ENCODE measurements at places on chromosomes 16 and 17.

GRCh38 chr17:36697903-36698530 lies 96.6 kb downstream of the MRM1 start:
- DNase-seq: no peak

- no peak for DNase-seq
These were observed 5.7 kb upstream of the BAHCC1 start for GRCh38 chr17:81389585-81389984.

DNA sequence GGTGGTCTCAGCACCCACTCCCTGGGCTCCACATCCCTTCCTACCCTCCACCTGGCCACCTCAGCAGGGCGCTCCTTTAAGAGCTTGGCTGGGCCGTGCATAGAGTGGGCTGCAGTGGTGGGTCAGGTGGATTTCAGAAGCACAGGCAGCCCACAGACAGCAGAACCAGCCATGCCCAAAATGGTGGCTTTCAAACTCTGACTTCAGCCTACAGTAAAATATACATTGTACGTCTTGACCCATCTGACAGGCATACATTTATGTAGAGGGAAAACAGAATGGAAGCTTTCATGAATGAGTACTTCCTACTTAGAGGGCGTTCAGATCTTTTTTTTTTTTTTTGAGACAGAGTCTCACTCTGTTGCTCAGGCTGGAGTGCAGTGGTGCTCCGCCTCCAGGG lies 26.0 kb upstream of the LASP1NB start:
- DNase-seq: no peak

DNA sequence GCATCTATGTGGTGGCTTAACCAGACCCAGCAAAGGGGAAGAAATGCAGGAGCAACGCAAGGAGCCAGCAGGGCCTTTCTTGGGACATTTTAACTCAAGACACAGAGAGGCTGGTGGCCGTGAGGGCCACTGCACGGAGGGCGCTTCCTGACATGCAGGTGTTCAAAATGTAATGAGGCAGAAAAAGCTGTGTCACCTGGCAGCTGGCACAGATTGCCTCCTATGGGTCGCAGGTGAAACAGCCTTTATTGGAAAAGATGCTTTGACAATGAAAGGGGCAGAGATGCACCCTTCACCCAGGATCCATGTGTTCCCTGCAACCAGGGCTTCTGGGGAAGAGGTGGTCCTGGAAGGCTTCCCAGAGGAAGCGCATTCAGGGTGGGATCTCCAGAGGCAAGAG lies 219.3 kb downstream of the XYLT1 start:
- DNase-seq: no peak

GRCh38 chr16:53999841-54000240 lies 286.7 kb downstream of the IRX3 start:
- DNase-seq: no peak

GRCh38 chr17:79577485-79578187 lies 33.2 kb downstream of the RBFOX3 start:
- no peak for DNase-seq

DNA sequence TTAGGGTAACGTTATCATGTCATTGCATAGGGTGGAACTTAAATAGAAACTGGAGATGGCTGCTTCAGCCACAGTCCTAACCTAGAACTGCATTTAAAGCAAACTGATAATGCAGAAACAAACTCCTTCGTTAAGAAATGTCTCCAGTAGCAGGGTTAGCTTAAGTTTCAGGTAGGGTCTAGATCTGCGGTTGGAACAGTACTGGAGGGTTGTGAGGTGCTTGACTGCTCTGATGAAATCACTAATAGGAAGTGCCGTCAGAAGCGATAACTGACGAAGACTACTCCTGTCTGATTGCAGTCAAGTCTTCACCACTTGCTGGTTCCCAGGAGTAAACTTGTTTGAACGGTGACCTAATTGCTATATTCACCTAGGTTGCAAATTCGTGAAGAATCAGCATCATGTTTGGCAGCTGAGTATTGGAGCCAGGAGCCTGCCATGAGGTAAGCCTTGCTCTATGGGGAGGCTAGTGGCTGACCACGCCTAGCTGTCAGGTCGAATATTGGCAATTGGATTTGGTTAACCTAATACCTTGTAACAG lies 24.5 kb downstream of the TRPV2 start:
- no peak for DNase-seq

GRCh38 chr17:67311575-67311974 lies 54.8 kb downstream of the PSMD12 start:
- no peak for DNase-seq

- no peak for DNase-seq
These were observed 64.4 kb downstream of the METRNL start for GRCh38 chr17:83143817-83144231.

DNA sequence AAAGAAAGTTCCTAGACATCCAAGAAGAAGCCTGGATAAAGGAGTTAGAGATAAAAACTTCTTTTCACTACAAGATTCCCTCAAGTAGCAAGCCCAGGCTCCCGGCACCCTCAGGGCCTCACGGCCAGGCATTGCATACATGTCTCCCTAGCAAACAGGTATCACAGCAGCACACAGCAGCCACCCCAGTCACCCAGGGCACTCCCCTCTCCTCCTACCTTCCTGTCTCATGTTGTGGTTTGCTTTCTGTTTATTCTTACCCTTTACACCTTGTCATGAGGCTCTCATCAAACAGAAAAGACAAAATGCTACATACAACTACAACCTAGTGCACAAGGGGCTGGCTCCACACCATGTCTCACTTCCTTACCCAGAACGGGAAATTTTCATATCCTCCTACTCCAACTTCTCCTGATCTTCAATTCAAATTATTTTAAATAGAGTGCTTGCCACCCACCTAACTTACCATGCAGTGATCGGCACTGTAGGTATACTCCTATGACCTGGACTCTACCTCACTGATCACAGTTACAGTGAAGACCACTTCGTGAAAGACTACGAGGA lies 42.7 kb downstream of the XPO6 start:
- DNase-seq: no peak

- DNase-seq: no peak
These were observed 7.0 kb upstream of the SPATA20 start for GRCh38 chr17:50539762-50540559.

DNA sequence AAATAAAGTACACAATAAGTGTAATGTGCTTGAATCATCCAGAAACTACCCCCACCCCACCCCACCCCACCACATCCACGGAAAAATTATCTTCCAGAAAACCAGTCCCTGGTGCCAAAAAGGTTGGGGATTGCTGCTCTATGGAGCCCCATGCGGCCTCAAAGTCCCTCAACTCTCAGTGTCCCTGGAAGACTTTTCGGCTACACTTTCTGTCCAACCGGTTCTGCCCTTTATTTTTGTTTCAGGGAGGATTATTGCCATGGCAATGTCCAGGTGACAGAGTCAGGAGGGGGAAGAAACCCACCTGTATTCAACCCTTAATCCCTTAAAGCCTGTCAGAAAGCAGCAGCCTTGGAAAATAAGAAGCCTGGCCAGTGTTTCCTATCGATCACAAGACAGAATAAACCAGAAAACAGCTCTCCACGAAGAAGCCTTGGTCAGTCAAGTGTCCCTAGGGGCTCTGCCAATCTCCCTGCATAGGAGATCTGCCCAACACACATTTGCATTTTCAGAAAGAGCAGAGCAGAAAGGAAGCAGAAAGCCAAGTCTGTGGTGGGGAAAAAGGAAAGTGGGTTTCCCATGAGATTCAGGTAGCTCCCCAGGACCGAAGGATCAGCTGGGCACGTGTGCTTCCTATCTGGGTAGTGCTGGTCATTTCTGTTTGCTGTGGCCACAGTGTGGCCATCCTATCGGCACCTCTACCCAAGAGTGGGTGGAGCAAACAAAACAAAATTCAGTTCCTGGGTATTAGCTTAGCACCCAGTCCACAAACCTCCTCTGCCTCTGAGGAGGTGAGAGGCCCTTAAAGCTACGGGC lies 342.7 kb downstream of the SOX9 start:
- no peak for DNase-seq

DNA sequence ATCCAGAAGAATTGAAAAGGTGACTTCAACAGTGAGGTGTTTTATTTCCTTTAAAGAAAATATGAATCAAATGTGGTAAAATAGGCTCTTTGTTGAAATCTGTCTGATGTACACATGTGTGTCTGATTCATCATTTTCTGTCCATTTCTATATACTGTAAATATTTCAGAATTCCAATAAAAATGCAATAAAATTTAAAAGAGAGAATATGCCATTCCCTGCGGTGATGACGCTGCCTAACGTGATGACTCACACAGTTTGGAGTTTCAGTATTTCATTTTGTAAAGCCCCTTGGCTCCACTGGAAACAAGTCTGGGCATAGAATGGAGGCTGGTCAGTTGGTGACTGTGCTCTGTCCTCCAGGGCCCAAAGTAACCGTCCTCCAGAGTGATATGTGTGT lies 482.5 kb upstream of the CDH5 start:
- no peak for DNase-seq

DNA sequence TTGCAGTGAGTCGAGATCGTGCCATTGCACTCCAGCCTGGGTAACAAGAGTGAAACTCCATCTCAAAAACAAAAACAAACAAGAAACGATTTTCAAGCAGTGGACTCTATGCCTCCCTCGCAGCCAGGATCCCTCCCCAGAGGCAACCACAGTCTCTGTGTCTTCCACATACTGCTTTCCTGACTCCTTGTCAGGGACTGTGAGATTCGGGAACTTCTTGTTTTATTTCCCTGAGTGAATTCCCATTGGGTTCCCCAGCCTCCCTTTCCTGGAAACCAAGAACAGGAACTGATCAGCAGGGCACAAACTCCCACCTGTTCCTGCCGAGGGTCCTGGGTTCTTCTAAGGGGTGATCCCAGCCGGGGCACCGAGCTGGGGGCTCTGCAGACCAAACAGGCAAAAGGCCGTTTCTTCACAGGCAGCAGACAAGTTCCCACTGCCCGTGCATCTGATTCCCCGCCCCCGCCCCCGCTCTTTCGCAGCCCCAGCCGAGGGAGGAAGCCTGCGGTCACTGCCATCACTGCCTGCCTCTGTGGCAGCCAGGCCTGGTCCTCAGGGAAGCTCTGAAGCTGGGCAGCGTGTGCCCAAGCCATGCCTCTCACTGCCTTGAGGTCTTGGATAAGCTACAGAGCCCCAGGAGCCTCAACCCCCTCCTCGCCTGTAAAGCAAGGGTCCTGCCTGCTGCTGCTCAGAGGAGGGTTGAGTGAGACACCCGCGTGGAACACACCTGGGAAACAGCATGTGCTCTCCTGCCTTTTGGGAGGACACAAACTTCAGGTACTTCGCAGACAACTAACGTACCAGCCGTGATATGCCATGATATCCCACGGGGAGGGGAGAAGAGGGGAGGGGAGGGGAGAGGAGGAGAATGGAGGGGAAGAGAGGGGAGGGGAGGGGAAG lies 5.5 kb upstream of the PIEZO1 start:
- DNase-seq: no peak

GRCh38 chr16:68866933-68867332 lies 23.6 kb downstream of the TANGO6 start:
- DNase-seq: no peak

GRCh38 chr16:78985716-78986605 lies 614.6 kb downstream of the MAF start:
- no peak for DNase-seq

- DNase-seq: no peak
These were observed 151.2 kb downstream of the CCDC182 start for GRCh38 chr17:57593739-57594462.

- DNase-seq: no peak
These were observed 36.2 kb downstream of the CTCF start for GRCh38 chr16:67598527-67598926.

GRCh38 chr17:57330587-57330986 lies 74.3 kb downstream of the MSI2 start:
- DNase-seq: no peak

Data from hypothalamus (tissue), 51 donors.